Activated naive CD4-positive, alpha-beta T cell (primary cell): ENCODE measurements at places on chromosomes 7 and 10.

GRCh38 chr10:98638920-98639319 lies 192.2 kb upstream of the HPS1 start:
- DNase-seq, result no peak

- DNase-seq, result no peak
Observed at GRCh38 chr10:47402641-47403301, 18.7 kb upstream of the ZNF488 start.

GRCh38 chr10:58753425-58753824 lies 240.8 kb downstream of the BICC1 start:
- no peak for DNase-seq

DNA sequence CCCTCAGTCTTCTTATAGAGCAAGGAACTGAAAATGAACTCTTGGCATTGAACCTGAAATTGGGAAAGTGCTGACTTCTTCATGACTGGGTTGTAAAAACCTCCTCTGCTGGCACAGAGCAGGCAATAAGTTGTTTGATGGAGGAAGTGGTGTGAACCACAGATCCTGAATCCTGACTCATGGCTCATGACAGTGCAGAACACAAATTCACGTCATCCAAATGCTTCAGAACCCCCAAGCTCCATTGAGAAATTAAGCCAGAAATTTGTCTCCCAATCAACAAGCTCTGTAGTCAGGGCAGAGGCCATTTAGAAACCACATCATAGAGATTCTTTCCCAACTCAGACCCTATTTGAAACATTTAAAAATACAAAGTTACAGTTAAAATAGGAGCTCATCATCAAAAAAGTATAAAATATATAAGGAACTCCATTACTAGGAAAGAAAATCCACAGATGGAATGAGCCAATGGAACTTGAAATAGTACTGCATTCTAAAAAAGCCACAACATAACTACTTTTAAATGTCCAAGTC lies 10.3 kb upstream of the STK17A start:
- DNase-seq, result no peak

DNA sequence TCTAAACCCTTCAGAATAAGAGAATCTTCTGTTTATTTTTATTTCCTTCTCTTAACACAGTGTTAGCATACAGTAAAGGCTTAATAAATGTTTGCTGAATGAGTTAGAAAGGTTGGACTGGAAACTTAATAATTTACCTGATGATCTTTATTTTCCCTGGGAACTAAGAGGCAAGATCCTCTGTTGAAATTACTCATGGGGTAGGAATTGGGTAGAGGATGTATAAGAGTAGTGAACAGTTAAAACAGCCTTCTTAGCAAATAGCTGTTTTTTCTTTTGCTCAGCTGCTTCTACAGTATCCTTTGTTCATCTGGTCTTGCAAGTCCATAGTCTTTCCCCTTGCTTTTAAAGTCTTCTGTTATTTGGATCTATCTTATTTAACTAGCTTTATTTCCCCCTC lies 80.0 kb downstream of the AKAP9 start:
- DNase-seq, result no peak
